Psoas muscle (tissue), 8 donors: ENCODE measurements at places on chromosomes 2 and 18. TPM values are rescaled to one million over a fixed set of nuclear protein-coding genes. Genes with fewer than 3 reads are reported as not detected.

DNA sequence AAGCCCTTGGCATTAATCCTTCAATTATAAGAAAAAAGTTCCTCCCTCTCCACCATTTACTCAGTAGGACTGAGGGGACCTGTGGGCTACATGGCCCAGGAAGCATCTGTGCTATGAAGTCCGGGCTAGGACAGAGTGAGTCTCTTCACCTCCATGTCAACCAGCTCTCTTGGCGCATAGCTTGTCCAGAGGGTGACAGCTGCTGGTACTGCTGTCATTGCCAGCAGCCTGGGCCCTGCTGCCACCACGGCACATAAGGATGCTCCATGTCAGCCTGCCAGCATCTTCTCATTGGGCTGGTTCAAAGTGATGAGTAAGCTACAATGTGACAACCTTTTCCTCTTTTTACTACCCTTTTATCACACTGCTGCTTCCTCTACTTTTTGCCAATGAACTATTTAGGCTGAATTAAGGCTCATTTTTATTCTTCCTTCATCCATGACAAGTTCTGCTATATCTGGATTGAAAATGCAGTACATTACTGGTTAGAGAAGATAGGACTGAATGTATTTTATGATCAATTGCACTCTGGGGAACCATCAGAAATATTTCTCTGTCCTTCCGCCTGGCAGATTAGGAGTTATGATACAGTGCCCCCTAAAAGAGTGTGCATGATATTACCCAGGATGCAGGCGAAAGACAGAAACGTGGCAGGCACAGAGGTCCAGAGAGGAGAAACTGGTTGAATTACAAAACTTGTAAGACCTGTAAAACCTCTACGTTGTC lies 258.9 kb upstream of the TNP1 start:
- no peak for DNase-seq

DNA sequence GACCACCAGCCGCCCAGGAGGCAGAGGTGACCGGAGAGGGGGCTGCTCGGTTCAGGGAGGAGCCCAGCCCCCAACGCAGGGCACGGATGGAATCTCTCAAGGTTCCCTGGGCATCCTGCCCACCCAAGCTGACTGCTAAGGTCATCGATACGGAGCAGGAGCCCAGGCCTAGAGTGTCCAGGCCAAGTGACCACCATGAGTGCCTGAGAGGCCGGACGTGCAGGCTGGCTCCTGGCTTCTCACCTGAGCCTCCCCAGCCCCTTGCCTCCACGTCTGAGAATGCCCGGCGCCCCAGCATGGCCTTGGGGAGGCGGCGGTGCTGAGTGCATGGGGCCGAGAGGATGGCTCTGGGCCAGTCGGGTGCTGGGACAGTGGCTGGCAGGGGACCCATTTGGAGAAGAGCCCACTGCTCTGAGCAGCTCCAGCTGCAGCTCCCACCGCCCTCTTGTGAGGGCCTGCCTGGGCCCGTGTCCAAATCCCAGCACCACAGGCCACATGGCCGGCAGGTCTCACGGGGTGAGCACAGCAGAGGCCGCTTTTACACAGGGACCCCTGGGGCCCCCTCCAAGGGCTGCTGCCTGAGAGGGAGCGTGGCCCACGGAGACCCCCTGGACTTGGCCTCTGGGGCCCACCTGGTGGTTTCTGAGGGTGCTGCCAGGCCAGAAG lies 102.8 kb upstream of the CTDP1 start:
- DNase-seq, result peak; percentile 38

DNA sequence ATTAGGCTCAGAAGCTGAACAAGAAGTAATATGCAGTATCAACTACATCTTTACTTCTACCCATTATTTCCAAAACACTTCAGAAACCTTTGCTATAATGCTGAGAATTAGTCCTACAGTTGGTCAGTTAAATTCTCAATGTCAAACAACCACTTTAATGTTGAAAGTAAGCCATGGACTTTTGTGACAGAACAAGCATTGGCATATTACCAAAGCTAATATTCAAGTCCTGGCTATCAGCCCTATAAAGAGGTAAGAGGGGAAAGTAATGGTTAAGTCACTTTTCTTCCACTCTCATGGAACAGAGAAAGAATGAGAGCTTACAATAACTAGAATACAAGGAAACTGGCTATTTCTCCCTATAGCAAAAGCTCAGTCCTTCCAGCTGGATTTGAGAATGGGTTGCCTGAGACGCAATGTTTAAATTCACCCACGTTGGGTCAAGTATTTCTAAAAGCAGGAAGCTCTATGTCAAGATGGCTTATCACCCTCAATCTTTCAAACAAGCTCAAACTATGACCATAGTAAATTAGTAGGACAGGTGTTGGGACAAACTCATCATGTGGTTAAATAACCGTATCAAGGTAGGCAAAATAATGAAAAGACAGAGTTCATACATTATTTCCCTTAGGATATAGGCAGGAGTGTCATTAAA lies 31.4 kb upstream of the MFSD6 start:
- DNase-seq, result no peak

GRCh38 chr2:228690681-228691080 lies 509.2 kb upstream of the SPHKAP start:
- no peak for DNase-seq

- no peak for DNase-seq
Observed at GRCh38 chr2:98309580-98309979, 36.7 kb upstream of the CNGA3 start.

- no peak for DNase-seq
Observed at GRCh38 chr2:223811757-223812156, 25.6 kb downstream of the AP1S3 start.

- no peak for DNase-seq
Observed at GRCh38 chr2:11406267-11406957, 59.5 kb downstream of the E2F6 start.

- no peak for DNase-seq
Observed at GRCh38 chr2:236862961-236863728, 222.5 kb upstream of the COPS8 start.

GRCh38 chr2:64404743-64405142 lies 49.2 kb upstream of the LGALSL start:
- DNase-seq, result peak; percentile 61

DNA sequence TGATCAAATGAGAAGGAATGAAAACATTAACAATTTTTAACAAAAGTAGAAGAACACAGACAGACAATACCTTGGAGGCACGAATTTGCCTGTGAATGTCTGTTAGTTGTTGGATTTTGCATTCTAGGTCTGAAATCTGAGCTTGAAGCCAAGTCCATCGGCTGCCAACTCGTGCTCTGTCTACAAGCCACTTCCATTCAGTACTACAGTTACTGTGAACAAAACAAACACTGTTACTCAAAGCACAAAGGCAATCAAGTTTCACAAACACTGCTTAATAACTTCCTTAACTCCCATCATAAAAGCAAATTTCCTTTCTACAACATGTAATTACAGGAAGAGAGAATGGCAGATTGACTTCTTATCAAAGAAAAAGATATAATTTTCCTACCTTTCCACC lies 42.2 kb downstream of the KANSL1L start:
- DNase-seq, result no peak

DNA sequence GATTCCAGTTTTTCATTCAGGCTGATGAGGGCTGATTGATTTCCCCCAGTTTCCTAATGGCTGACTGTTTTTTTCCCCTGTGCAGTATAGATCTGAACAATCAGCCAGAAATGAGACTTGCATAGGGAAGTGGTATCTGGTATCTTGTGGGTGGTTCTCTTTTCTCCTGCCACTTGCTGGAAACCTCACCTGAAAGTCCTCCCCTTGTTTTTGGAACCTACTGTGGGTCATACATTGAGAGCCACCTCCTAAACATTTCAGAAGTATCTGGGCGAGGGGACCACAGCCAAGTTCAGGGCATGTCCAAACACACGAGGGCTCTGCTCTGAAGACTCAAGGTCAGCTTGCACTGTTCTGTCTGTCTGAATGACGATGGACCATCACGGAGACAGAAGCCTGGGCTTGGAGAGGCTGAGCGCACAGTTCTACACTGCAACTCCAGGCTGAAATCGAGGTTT lies 19.3 kb downstream of the ALPK2 start:
- no peak for DNase-seq

DNA sequence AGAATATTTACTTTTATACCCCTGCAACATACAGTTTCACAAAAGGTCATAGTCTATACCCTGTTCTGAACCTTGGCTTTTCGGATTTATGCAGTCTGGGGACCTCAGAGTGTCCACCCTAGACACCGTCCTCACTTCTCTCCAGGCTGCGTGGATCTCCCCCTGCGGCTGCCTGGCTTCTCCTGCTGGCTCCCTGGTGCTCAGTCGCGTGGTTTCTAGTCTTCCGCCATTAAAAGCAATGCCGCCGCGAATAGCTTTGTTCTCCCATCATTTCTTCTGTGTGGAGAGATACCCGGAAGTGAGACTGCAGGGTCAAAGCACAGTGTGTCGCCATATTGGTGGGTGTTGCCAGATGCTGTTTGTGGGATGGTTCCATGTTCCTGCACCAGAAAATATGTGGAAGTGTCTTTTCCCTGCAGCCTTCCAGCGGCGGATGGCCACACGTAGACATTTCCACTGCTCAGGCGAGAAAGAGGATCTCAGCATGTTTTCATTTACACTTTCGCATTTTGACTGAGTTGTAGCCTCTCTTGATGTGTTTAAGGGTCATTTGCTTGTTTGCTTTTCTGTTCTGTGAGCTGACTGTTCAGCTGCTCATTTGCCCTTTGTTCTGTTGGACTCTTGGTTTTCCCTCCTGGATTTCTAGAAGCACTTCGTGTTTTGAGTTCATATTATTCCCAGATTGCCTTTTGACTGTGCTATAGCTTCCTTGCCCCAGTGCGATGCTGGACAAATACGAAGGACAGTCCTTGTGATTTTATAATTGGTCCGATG lies 22.9 kb upstream of the ASB1 start:
- DNase-seq, result no peak

DNA sequence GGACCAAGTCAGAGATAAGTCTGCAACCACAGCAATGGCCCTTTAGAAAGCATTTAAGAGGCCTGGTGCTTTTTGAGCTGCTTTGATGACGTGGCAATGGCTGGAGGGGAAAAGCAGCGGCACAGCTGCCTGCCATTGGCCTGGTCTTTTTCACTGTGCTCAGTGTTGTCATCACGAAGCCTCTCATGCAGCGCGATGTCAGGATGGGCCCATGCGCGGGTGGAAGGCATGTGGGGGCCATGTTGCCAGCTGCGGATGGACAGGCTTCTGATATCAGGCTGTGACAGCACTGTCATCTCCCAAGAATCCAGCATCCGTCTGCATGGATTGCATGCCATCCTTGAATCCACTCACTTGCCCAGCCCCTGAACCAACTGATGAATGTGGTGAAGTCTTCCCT lies 204.5 kb downstream of the ACKR3 start:
- no peak for DNase-seq

- DNase-seq, result no peak
Observed at GRCh38 chr2:201709747-201710146, 11.3 kb upstream of the MPP4 start.

DNA sequence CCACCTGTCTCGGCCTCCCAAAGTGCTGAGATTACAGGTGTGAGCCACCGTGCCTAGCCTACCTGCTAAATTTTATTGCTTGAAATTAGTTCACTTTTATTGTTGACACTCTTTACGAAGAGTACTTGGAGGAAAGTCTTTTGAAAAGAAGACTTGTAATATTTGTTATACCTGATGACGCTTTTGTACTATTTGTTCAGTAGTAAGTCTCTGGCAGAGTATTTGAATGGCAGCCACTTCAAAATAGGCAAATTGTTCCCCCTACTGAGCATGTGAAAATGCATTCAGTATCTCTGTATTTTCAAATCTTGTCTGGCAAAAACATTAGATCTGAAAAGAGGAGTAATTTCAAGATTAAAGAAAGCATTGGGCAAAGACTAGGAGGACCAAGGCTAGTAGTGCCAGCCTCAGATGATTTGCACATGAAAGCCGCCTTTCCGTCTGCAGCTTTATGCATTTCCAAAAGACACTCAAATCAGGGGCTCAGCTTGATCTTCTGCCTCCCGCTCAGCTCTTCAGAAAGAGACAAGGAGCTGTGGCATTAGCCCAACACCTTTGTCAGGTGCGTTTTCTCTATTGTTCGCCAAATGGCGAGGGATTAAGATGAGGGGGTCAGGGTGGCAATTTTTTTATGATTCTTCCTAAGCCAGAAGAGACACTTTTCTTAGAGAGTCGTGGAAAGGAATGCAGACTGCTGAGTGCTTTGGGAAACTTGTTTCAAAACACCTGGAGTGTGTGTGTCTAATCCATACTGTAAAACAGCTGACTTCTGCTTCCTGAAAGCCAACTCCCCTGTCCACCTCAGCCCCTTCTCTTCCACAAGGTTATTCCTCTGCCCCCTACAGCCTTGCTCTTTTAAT lies 18.8 kb upstream of the FOXI3 start:
- DNase-seq, result no peak

DNA sequence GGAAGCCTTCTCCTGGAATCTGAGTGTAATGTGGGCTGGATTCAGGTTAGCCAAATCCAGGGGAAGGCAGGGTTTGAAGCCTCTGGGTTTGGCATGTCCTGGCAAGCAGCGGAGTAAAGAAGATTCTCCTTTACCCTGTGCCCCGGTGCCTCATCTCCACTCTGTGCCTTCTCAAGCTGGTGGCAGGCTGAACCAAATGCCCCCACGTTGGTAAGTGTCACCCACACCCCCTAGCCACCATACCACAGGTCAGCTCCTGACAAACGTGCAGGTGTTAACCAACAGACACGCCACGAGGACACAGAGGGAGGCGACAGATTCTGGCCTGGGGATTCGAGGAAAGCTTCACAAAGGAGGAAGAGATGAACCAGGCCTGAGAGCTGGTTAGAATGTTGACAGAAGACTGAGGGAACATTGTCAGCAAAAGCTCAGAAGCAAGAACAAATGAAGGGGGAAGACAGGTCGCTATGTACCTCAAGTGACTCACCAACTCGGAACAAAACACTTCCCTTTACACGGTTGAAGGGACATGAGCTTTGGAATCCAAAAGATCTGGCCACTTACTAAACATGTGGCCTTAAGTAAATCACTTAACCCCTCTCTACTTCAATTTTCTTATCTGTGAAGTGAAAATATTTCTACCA lies 85.2 kb upstream of the LCLAT1 start:
- DNase-seq, result no peak

GRCh38 chr18:23114911-23115310 lies 20.4 kb upstream of the CABLES1 start:
- DNase-seq, result no peak

- DNase-seq, result no peak
Observed at GRCh38 chr2:70515938-70516337, 37.7 kb downstream of the TGFA start.

DNA sequence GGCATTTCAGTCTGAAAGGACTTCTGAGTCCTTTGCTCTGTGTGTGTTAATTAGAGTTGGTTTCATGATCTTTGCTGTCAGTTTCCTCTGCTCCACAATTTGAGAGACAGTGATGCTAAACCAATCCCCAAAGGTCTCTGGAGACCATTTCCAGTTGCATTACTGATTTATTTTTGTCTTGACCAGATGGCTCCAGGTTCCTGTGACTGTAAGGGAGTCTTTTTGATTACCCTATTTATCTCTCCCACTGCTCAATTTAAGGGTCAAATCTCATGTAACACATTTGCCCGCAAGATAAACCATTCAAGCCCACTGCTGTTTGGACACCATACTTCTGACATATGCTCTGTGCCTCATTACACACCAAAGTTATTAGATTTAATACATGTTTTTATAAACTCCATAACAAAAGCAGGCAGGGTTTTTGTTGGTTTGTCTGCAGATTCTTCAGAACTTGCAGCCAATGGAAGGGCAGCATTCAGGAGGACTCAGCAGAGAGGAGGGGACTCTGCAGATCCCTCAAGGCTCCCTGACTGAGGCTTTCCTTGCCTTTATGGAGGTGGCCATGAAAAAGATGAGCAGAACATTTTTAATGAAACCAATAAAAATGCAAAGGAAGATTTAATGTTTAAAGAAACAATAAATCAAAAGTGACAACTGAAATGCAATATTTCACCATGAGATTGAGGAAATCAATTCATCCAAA lies 889.3 kb upstream of the CELF4 start:
- no peak for DNase-seq

ANKRD62 gene
- polyA plus RNA-seq, result not detected

CRACDL gene
- polyA plus RNA-seq, result 0.97 TPM

NOL4 gene
- polyA plus RNA-seq, result 0.06 TPM

DYNAP gene
- not detected for polyA plus RNA-seq
